ENCODE measurements at places on chromosomes 11 and 22.

- no peak for DNase-seq
Measured at GRCh38 chr11:17637901-17638300, 81.5 kb upstream of the MYOD1 start.

- no peak for DNase-seq
Measured at GRCh38 chr11:86941871-86942599, 13.2 kb downstream of the FZD4 start.

DNA sequence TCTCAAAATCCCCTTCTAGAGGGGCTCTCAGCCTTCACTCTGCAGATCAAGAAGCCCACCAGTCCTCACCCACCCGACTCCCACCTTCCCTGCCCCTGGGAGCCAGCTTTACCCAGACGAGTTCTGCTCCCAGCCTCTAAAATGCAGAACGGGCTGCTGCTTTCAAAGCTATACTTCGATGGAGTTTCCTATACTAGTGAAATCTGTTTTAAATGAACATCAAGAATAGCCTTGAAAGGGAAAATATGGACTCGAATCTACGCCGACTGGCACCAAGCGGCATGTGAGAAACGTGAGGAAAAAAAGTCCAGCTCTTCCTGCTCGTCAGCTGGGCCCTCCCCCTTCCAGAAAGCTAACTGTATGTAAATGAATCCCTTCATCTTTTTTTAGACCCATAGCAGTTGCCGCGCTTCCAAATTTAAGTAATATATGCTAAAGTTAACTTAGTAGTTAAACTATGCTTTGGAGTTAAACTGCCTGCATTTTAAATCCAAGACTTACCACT lies 211.7 kb downstream of the NTM start:
- DNase-seq: no peak

DNA sequence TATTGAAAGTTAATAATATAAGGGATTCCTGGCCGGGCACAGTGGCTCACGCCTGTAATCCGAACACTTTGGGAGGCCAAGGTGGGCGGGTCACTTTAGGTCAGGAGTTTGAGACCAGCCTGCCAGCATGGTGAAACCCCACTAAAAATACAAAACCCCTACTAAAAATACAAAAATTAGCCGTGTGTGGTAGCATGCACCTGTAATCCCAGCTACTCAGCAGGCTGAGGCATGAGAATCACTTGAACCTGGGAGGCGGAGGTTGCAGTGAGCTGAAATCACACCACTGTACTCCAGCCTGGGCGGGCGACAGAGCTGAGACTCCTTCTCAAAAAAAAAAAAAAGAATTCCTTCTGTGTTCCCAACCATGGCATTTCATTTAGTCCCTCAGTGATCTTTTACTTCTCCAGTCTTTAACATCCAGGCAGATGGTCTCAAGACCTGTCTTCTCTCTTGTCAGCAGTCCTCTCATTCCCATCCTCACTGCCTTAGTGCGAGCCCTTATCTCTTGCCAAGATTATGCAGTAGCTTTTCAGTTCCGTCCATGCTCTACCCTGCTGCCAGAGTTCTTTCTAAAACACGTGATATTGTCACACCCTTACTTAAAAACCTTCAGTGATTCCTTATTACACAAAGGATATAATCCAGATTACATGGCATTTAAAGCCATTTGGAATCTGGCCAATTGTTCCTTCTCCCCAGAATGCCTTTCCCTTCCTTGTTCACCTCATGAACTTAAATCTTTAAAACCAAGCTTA lies 17.9 kb downstream of the RTN3 start:
- DNase-seq: no peak

- DNase-seq: no peak
Measured at GRCh38 chr22:42368379-42369249, 63.6 kb downstream of the NFAM1 start.

- DNase-seq: no peak
Measured at GRCh38 chr11:134356656-134357544, 25.1 kb downstream of the GLB1L2 start.

GRCh38 chr11:24509114-24509513 lies 12.3 kb downstream of the LUZP2 start:
- no peak for DNase-seq

GRCh38 chr11:15565880-15566279 lies 451.2 kb downstream of the INSC start:
- DNase-seq: no peak

GRCh38 chr11:88398791-88399570 lies 61.4 kb upstream of the CTSC start:
- no peak for DNase-seq

GRCh38 chr11:108654994-108655631 lies 9.8 kb upstream of the DDX10 start:
- peak; percentile 79 for DNase-seq

DNA sequence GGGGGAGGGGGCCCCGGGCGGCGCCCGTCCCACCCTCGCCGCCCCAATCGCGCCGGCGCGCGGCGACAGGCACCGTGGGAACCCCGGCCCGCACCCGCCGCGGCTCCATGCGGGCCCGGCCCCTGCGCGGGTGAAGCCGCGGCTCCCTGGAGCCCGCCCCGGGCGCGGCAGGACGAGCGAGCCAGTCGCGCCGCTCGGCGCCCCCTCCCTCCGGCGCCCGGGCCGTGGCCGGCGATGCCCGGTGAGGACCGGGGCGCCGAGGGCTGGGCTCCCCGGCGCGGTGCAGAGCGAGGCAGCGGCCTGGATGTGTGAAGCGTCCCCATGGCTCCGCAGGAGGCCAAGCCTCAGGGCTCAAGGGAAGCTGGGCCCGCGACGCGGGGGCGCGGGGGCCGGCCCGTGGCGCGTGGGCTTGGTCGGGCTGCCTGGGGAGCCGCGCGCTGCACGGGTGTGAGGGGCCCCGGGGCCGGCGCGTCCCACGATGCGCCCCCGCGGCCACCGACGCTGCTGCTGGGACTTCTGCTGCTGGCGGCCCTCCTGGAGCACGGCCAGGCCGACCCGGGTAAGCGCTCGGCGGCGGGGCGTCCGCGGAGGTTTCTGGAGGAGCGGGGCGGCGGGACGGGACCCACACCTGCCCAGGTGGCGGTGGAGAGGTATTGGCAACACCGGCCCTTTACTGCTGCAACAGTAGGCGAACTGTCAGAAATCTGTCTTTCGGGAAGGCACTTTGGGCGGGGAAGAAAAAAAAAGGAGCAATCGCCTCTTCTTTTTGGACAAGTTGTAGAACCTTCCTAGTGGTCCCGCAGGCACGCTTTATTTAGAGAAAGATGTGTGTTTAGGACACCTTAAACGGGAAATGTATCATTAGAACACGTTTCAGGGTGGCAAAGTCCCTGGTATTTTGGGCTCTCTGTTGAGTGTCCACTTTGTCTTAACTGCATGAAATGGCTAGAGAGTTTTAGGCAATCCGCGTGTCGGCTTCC lies 119.4 kb downstream of the HIPK3 start:
- DNase-seq: no peak

- DNase-seq: peak; percentile 94
Measured at GRCh38 chr11:68441466-68442230, 18.9 kb upstream of the PPP6R3 start.

DNA sequence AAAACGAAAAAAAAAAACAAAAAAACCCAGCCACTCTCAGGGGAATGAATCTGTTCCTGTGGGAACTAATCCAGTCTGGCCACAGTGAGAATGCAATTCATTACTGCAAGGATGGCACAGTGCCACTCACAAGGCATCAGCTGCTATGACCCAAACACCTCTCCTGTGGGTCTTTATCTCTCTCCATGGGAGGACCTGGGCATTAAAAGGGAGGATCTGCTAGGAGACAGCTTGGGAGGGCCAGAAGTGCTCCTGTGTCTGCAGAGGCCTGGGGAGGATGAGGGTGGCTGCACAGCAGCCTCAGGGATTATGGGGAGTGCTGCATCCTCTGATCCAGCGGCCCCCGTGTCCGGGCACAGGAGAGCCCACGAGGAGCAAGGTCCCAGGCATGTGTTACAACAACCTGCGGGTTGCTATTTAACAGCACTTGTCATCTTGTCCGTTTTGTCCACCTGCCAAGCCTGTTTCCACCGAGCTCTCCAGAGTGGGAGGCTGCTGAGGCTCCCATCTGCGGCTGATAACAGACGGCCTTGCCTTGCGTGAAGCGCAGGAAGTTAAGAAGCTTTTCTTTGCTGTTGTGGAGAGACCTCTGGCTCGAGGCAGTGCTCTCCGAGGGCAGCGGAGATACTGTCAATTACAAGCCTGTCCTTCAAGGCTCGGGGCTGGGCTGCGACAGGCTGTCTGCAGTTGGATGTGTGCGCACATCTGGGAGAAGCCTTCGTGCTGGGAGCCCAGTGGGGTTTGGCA lies 97.7 kb downstream of the NXPE2 start:
- no peak for DNase-seq

GRCh38 chr11:12938590-12939247 lies 70.4 kb upstream of the RASSF10 start:
- DNase-seq: no peak

DNA sequence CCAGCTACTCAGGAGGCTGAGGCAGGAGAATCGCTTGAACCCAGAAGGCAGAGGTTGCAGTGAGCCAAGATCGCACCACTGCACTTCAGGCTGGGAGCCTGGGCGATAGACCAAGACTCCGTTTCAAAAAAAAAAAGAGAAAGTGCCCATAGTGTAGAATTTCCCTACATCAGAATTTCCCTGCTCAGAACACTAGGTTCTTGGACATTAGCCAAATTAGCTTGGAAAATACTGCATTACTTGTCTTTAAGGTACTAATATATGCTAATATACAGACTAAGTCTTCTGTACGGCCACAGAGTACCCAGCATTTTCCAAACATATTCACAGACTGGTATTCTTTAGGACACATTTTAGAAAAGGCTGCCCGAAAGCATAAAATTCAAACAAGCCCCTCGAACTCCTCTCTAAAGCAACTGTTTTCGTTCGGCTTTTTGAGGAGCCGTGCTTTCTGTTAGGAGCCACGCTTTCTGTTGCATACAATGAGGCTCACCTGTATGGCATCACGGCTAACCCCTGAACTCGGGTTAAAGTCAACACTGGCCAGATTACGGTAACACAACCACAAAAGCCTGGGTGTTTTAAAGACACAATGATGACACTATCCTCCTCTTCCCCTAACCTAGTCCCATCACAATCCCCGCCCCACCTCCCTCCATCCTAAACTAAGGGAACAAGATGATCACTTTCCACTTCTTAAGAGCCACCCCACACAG lies 18.4 kb downstream of the TNKS1BP1 start:
- no peak for DNase-seq

- no peak for DNase-seq
Measured at GRCh38 chr22:43118024-43118849, 7.7 kb downstream of the BIK start.

DNA sequence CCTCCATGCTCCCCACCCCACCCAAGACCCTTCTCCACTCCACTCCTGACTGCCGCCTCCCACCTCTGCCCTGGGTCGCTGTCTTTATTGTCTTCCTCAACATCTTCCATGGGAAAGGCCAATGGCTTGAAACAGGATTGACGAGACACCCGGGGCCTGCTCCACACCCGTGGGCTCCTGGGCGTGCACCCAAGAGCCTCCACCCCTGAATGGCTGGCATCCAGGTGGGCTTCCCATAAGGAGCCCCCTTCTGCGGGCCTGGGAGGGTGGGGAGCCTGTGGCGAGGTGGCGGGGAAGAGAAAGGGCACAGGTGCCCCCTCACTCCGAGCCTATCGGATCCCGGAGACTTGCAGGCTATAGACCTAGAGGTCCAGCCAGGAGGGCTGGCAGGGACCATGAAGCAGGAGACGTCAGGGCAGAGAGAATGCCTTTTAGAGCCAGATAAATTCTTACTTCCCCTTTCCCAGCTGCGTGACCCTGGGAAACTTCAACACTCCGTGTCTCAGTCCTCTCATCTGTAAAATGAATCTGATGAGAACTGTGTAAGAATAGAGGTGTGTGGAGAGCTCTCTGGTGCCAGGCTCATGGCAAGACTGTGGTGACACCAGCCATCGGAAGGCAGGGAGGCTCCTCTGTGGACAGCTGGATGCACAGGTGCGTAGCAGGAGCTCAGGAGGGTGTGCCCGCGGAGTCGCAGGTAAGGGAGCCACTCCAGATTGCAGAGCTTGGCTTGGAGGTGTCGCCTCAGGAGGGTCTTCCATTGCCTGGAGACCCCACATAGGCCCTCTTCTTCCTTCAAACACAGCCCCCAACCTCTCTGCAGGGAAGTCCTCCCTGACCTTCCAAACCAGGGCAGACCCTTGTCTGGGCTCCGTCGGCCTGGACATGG lies 53.9 kb downstream of the SMIM38 start:
- DNase-seq: no peak

DNA sequence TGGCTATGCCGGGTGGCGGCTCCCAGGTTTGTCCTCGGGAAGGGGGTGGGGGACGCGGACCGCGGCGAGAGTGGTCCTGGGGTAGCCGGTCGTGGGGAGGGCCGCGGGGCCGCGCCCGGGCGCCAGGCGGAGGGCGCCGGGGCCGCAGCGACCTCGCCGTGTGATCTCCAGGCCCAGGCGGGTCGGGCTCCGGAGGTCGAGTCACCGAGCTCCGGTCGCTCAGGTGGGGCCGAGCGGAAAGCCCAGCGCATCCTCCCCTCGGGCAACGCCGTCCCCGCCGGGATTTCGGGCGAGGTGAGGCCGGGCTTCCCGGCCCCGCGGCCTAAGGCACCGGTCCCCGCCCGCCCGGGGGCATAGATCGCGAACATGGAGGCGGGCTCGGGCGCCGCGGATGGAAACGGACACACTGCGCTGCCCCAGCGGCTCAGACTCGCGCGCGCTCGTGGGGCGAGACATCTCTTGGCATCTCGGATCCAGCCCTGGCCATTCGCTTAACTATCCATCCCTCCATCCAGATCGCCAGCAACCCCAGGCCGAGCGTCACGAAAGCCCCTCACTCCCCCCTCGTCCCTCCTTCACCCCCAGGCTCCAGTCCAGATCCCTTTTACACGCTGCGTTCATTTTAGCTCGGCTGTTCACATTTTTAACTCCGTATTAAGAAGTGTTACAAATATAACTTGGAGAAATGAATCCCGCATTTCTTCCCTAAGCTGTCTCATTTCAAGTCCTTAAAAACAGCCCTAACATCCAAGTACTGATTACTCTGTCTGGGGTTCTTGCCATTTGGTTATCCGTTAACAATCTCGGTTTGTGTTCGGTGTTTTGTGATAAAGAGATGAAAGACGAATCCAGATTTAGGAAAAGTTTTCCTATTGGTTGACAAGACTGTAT lies 460 bp downstream of the ZC3H12C start:
- DNase-seq: no peak

- DNase-seq: no peak
Measured at GRCh38 chr11:2858995-2859698, 26.4 kb downstream of the CDKN1C start.

DNA sequence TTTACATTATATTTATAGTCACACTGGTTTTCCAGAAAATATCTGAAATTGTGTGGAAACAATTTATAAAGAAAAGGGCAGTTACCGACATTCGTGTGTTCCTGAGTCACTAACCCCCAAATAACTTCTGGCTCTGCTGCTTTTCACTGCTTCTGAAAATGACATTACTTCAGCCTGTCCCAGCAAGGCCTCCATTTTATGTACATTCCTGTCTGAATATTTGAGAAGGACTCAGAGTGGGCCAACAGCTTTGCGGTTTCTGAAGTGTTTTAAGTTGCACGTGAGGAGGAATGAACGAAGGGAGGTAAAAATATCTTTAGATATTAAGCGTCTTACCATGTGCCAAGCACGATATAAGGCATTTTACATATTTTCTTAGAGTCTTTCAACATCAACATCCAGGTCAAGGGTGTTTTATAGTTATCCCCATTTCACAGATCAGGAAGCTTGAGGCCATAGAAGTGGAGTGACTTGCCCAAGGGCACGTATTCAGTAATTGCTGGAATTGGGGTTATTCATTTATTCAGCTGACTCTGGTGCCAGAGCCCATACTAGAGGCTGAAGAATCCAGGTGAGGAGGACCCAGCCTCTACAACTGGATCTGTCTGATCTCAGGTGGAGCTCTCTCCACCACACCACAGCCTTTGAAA lies 30.8 kb upstream of the WNT11 start:
- no peak for DNase-seq
